WTC11 (cell line): ENCODE measurements at places on chromosomes 7 and 10.

DNA sequence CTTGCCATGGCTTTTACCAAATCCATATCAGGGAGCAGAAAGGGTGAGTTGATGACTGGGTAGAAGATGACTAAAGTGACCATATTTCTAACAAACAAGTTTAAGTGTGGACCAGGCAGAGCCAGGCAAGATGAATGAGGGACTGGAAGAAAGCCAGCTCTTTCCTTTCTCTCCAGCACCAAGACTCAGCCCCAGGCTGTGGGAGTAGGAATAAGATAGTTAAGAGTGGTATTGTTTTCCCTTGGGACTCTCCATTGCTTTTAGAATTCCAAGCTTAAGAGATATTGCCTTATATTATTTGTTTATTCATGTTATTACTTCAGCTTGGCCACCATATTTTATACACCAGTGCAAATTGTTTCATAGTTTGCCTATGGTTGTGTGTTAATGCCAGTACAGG, 28.8 kb upstream of the TSPAN33 start:
- DNase-seq: no peak

DNA sequence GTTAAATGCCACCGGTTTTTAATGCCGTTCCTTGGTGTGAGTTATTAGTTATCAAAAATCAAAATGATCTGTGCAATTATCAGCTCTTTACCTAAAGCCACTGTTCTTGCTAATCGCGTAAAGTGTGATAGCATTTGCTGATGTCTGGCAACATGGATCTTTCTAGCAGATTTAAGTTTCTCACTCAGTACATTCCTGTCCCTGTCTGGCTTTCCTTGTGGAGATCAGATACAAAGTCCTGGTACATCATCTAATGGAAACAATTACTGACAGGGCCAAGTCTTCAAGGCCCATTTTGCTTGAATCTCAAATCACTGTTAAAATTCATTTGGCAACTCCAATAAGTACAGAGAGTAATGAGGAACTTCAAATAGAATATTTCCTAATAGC, 755.7 kb downstream of the AUTS2 start:
- DNase-seq: no peak

- DNase-seq: peak; percentile 51
Observed at GRCh38 chr10:100829933-100830727, 82.6 kb upstream of the SLF2 start.

- no peak for DNase-seq
Observed at GRCh38 chr7:2986561-2986960, 57.1 kb downstream of the CARD11 start.

DNA sequence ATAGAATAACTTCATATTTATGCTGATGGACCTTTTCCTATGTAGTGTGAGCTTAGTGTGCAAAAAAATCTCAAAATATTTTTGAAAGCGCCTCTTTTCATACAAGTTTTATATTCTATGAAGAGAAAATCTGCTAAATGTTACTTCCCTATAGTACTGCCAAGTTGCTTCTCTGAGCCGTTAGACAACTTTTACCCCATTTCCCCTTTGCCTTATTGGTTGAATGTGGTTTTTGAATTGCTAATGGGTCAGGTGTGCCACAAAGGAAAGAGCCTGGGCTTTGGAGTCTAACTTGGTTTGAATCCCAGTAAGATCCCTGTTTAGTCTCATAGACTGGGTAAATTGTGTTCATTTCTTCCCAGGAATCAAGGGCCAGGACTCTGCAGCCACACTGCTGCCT, 261.5 kb downstream of the SNX10 start:
- DNase-seq: no peak

- DNase-seq: no peak
Observed at GRCh38 chr10:100972904-100973535, 3.7 kb downstream of the SEMA4G start.

GRCh38 chr7:73703757-73704639, 15.5 kb downstream of the STX1A start:
- DNase-seq: peak; percentile 86

GRCh38 chr7:34277016-34277802, 371.9 kb downstream of the BMPER start:
- no peak for DNase-seq

DNA sequence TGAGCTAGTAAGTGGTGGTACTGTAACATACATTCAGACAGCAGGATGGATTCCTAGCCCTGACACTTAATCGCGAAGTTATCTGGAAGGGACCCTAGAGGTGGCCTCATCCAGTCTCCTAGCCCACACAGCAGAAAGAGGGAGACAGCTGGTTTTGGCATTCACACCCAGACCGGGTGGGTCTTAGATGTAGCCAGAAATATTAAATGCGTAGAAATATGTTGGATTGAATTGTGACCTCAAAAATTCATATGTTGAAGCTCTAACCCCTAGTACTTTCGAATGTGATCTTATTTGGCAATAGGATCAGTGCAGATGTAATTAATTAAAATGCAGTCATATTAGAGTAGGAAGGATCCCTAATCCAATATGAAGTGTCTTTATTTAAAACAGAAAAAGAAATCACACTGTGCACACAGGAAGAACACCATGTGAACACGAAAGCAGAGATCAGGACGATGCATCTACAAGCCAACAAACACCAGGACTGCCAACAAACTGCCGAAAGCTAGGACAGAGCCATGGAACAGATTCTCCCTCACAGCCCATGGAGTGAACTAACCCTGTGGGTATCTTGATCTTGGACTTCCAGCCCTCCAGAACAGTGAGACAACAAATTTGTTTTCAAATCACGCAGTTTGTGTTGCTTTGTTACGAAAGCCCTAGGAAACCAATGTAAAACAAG, 2.9 kb upstream of the XPNPEP1 start:
- DNase-seq: no peak

- no peak for DNase-seq
Observed at GRCh38 chr7:107694386-107694785, 33.8 kb downstream of the SLC26A4 start.

DNA sequence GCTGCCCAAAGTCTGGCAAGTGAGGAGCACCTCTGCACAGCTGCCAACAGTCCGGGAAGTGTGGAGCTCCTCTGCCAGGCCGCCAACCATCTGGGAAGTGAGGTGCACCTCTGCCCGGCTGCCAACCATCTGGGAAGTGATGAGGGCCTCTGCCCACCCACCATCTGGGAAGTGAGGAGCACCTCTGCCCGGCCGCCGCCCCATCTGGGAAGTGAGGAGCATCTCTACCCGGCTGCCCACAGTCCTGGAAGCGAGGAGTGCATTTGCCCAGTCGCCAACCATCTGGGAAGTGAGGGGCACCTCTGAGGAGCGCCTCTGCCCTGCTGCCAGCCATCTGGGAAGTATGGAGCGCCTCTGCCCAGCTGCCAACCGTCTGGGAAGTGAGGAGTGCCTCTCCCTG, 893.7 kb downstream of the TYW1 start:
- DNase-seq: no peak

- DNase-seq: no peak
Observed at GRCh38 chr7:111029574-111030251, 61.2 kb upstream of the LRRN3 start.

DNA sequence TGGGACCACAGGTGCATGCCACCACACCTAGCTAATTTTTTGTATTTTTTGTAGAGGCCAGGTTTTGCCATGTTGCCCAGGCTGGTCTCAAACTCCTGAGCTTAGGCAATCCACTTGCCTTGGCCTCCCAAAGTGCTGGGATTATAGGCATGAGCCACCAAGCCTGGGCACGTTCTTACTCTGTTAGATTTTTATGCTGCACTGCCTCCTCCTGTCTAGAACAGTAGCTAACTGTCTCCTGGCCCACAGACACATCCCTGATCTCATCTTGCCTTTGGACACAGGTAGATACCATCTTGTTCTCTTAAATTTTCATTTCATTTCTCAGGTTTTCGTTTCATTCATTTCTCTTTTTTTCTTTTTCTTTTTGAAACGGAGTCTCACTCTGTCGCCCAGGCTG, 41.1 kb downstream of the BLVRA start:
- no peak for DNase-seq

- peak; percentile 71 for DNase-seq
Observed at GRCh38 chr7:88306590-88307048, at the start of gene STEAP4. TSS of gene STEAP4 (minus strand) at chr7:88306894. CDS start at chr7:88284269, 22,625 bp downstream.

GRCh38 chr10:5854131-5854475, 35.6 kb downstream of the ANKRD16 start:
- DNase-seq: no peak

DNA sequence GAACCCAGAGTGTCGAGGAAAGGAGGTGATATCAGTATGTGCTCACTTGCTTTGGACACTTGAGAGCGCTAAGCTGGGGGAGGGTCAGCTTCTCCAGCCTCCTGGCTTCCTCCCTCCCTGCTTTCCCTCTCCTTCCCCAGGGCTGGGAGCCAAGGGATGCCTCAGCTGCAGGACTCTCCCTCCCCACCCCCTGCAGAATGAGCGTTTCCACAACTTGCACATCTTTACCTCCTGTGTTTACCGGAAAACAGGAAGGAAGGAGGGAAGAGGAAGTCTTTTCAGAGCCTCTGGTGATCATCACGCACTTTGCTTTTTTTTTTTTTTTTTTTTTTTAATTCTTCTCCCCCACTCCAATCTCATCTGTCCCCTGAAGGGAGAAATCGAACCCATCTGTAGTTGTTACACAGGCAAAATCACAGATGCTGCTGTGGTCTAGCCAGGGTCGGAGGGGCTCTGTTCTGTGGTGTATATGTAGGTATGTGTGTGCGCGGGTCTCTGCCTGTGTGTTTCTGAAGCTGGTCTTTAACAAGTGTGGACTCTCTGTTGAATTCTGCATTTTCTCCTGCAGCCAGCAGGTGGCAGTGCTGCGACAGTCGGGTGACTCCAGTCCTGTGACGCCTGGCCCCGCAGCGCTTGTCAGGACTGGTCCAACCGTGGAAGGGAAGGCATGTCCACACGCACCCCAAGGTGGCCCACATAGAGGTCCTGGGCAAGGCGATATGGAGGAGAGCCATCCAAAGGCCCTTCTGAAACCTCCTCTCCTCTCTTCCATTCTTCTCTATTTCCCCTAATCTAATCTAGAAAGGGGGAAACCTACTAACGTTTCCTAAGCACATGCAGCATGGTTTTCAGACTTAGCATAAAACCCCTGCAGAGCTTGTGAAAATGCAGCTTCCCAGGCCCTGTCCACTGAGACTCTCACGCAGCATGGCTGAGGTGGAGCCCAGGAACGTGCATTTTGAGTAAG, 257.6 kb downstream of the PLXNA4 start:
- DNase-seq: peak; percentile 87

DNA sequence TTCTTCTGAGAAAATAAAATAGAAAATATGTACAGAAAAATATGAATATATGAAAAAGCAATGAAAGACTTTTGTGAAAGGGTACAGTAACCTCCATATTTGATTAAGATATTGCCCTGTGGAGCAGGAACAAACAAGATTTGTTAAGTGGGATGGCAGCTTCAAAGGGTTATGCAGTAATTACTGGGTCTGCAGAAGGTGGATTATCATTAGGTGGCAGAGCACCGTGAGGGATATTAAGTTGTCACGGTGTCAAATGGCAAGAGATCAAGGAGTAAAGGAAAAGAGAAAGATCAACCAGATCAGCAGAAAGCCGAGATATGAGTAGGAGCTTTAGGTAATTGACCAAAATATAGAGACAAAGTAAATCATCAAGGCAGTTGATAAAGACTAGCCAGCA, 44.1 kb downstream of the DGKB start:
- no peak for DNase-seq

GRCh38 chr10:75303045-75303777, 67.5 kb upstream of the COMTD1 start:
- DNase-seq: no peak

DNA sequence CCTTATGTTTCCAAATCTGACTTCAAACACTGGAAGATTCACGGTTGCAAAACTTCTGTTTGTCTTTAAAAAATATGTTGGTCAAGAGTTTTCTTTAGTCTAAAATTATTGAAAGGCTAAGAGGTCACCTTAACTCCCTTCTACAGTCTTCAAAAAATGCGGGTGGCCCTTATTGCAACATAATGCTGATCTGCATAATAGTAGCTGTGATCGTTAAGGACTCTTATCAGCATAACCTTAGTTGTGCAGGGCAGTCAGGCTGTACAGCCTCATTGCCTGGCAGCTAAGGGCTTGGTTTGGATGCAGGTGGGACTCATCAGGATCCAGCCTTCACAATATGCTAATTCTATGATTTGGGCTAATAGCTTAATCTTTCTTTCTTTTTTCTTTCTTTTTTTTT, 15.0 kb downstream of the KIAA1217 start:
- no peak for DNase-seq

DNA sequence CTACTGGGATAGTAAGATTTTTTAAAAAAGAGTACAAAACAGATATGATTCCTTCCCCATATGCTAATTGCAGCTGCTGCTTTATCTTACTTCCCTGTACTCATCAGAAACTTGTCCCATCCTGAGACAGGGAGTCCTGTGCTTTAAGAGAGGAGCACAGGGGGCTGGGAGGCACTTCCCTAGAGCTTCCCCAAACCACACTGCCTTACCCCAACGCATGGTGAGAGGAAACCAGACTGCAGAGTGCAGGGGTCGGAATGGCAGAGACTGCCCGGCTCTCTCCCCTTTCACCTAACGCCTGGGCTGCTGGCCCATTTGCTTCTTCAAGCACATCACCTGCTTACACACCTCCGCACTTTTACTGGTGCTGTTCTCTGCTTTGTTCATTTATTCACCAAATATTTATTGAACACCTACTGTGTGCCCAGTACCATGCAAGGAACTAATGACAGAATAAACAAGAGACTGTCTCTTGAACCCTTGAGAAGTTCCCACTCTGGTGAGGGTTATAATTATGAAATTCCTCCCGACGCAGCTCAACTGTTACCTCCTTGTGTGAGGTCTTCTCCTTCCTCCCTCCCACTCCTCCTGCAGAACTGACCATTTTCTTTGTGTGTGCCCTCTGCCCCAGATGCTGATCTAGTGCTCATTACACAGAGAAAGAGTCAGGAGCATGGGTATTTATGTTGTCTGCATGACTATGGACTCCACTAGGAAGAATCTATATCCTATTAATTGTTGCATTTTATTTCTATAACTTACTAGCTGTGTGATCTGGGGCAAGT, 289.7 kb downstream of the TCF7L2 start:
- DNase-seq: no peak

GRCh38 chr10:96764425-96765060, 44.2 kb upstream of the PIK3AP1 start:
- no peak for DNase-seq

DNA sequence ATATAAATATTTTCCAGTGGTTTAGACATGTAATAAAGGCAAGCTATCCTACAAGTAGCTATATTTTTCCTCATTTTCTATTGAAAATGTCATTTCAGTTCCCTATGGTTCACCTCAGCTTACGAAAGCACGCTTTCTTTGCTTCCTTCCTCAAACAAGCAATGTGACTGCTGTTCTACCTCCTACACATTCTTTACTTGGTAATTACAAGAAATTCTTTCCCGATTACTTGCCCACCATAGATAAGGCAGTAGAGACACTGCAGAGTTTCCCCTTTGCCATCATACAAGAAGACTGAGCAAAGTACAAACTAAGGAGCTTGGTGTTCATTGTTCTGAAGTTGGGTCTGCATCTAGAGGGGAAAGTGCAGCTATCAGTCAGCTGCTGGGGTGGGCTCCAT, 249.4 kb downstream of the CRPPA start:
- no peak for DNase-seq

- DNase-seq: no peak
Observed at GRCh38 chr7:6323967-6324701, 51.7 kb upstream of the CYTH3 start.

GRCh38 chr10:125061557-125062226, 98.7 kb downstream of the CTBP2 start:
- no peak for DNase-seq

GRCh38 chr10:81655986-81656385, 219.0 kb upstream of the NRG3 start:
- no peak for DNase-seq

- DNase-seq: no peak
Observed at GRCh38 chr7:418636-419280, 100.9 kb downstream of the PDGFA start.

GRCh38 chr10:96896884-96897589, 64.9 kb downstream of the LCOR start:
- DNase-seq: no peak

GRCh38 chr10:71729161-71729636, 9.6 kb upstream of the C10orf105 start:
- DNase-seq: no peak
